ENCODE measurements at places on chromosomes 3 and 15.

- no peak for DNase-seq
Observed at GRCh38 chr3:79930196-79930595, 162.4 kb upstream of the ROBO1 start.

DNA sequence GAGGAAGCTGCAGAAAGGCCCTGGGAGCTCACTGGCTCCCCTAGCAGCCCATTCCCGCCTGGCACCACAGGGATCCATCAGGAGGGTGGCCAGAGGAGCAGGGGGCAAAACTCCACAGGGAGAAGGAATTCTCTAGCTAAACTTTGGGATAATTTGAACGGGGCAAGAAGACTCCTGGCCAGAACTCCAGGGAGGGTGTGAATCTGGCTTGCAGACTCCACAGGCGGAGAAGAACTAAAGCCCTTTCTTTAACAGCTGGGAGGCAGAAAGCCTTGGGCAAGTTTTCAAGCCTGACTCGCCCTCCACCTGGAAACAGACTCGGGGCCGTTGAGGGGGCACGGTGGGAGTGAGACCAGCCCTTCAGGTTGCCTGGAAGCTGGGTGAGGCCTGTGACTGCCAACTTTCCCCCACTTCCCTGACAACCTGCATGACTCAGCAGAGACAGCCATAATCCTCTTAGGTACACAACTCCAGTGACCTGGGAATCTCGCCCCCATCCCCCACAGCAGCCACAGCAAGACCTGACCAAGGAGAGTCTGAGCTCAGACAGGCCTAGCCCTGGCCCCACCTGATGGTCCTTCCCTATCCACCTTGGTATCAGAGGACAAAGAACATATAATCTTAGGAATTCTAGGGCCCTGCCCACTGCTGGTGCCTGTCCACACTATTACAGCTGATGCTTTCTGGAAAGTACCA, 28.6 kb downstream of the SLC27A2 start:
- DNase-seq: no peak

DNA sequence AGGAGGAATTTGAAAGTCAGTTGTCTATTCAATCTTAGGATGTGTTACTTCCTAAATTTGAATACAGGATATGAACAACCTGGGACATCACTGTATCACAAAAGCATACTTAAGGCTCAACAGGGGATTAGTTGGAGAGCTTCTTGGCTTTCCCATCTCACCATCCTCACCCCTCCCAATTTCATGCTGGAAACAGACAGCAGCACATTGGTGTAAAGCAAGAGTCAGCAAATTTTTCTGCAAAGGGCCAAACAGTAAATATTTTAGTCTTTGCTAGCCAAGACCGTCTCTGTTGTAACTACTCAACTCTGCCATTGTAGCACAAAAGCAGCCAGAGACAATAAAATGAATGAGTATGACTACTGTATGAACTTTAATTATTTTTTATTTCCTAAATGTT, 94.9 kb downstream of the ERC2 start:
- DNase-seq: no peak

GRCh38 chr15:59738676-59739075, 49.6 kb upstream of the BNIP2 start:
- no peak for DNase-seq

DNA sequence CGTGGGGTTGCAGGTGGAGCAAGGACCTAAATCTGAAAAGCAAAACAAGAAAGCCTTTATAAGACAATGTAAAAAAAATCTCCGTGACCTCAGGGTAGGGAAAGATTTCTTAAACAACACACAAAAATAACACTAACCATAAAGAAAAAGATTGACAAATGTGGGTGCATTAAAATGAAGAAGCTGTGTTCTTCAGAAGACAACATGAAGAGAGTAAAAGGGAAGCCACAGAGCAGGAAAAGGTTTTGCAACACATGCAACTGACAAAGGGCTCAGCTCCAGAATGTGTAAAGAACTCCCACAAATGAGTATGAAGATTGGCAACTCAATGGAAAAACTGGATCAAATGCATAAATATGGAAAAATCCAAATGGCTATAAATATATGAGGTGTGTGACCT, 74.2 kb downstream of the MAGEF1 start:
- no peak for DNase-seq

- DNase-seq: peak; percentile 16
Observed at GRCh38 chr3:179234199-179234598, 16.7 kb downstream of the KCNMB3 start.

GRCh38 chr3:291646-292436, 95.3 kb downstream of the CHL1 start:
- DNase-seq: no peak

DNA sequence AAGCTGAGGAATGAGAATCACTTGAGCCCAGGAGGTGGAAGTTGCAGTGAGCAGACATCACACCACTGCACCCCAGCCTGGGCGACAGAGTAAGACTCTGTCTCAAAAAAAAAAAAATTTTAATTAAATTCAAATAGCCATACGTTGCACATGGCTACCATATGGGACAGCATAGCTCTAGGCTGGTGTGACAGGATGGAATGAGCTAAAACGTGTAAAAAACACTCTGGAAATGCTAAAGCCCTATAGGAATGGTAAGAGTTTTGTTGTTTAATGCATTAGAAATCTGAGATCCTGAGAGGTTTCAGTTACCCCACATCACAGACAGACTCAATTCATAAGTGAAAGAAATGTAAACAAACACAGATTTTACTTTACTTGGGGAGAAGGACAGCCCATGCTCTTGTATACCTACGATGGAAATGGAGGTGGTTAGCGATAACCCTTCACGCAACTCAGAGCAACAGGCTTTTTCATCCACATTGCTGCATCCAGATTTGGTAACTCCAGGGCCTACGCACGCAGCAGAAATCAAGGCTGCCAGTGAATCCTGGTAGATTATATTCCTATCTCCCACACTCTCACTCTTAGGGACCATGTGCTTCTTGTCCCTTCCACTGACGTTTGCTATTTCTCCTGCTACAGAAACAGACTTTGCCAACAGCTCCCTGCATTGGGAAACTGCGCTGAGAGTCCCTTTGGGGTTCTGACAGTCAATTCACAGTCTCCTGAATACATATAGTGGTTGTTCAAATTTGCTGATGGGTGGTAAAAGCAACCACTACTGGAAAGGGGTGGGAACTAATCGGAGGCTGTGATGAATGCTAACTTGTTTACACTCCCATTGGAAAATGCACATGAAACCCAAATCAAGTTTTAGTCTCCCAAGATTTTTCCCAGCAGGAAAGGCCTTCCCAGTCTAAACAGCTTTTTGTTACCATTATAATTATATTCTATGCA, 3.1 kb downstream of the SH3BP5 start:
- DNase-seq: no peak

DNA sequence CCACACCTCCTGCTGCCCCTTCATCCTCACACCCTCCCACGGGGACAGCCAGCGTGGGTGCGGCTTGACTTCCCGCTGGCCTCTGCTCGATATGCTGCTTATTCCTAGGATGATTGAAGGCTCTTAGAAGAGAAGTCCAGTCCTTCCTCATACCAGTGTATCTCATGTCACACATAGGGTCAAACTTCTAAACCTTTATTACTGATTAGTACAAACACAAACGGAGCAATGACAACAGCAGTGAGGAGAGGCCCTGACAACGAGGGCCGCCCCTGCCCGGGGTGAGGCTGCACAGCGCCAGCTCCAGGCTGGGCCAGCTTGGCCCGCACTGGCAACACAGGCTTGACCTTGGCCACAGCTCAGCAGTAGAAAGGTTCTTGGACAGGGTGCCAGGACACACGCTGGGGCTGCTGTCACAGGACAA, 3.7 kb downstream of the CIB1 start:
- no peak for DNase-seq

- peak; percentile 26 for DNase-seq
Observed at GRCh38 chr15:48358229-48359152, 27.3 kb downstream of the DUT start.

GRCh38 chr3:129672412-129672811, 65.9 kb upstream of the PLXND1 start:
- no peak for DNase-seq

DNA sequence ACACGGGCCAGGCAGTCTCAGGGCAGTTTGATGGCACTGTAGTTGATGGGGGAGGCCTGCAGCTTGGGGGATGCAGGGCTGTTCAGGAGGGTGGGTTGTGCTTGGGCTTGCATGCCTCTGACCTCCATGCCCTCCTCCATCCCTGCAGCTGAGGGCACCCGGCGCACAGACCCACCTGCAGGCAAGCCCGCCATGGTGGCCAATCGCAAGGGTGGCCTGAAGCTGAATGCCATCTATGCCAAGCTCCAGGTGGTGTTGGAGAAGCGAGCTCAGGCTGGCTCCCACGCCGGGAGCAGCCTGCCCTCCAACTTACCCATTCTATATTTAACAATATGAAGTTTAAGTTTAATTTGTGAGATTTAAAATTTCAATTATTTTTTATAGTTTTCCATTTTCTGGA, 228.7 kb upstream of the DPH6 start:
- DNase-seq: no peak

- DNase-seq: no peak
Observed at GRCh38 chr15:35627696-35628095, 81.7 kb upstream of the DPH6 start.

- no peak for DNase-seq
Observed at GRCh38 chr3:126680667-126681055, 23.4 kb upstream of the CHCHD6 start.

DNA sequence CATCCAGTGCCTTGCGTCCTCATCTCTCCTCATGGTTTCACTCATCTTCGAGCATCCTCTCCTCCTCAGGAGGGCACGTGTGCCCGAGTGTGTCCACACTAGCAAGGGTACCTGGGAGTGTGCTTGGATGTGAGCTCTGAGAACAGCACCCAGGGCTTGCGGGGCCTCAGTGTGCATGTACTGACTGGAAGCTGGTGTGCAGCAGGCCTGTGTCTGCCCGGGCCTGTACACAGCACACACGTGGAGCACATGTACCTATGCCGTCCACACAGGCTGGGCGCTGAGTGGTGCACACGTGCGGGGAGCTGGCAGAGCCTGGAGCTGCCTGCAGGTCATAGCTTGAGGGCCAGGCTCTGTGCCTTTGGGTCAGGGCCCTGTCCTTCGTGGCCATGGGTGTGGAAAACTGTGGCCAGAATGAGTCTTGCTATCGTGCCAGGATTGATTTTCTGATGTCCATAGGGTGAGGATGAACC, 34.9 kb downstream of the TSPAN3 start:
- no peak for DNase-seq

- DNase-seq: no peak
Observed at GRCh38 chr15:69863446-69863845, 234.3 kb downstream of the TLE3 start.

DNA sequence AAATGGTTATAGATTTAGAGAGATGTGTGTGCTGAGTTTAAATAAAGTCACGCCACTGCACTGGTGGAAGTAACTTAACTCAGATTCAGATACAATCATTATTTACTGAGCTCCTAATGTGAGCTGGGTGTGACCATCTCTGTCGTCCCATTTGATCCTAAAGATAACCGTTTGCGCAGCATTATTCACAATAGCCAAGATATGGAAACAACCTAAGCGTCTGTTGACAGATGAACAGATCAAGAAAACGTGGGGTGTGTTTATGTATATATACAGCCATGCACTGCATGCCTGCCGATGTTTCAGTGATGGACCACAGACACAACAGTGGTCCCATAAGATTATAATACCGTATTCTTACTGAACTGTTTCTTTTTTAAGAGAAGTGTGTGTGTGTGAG, 71.2 kb downstream of the TAMM41 start:
- no peak for DNase-seq

DNA sequence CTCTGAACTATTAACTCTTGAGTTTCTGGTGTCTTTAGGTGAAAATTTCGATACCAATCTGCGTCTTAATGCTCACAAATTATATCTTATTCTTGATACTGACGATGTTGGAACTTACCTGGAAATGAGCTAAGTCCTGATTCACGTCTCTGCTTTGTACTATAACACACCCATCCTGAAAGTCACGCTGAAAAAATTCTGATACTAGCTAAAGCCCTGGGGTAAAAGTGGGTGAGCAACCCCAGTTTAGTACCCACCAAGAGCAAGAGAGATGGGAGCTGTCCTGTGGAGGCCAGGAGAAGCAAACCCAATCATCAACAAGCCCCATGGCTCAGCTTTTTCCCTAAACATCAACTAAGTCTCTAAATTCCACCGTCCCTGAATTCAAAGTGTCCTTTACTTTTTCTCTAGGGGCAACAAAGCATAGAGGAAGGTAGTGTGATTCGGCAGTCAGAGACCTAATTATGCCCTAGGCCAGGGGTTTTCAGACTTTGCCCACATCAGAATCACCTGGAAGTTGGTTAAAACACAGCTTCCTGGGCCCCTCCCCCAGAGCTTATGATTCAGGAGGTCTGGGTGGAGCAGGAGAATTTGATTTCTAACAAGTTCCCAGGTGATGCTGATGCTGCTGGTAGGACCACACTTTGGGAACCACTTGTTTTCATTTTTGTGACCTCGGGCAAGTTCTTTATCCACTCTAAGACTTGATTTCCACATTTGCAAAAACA, 90.2 kb downstream of the OSBPL10 start:
- DNase-seq: no peak

DNA sequence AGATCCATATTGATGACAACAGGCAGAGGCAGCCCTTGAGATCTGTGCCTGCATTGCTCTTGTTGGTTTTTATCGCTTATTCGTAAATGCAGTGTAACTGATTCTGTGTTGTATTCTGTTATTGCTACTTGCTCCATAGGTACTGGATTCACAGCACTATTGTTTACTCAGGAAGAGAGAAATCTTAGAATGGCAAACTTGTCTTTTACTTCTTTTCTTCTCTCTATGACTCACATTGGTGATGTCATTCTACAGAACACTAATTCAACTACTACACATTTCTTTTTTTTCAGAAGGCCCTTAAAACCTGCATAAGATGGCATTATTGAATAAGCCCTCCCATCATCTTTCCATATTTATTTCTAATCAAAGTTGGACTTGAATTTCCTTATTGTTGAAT, 201.0 kb upstream of the GBE1 start:
- no peak for DNase-seq

DNA sequence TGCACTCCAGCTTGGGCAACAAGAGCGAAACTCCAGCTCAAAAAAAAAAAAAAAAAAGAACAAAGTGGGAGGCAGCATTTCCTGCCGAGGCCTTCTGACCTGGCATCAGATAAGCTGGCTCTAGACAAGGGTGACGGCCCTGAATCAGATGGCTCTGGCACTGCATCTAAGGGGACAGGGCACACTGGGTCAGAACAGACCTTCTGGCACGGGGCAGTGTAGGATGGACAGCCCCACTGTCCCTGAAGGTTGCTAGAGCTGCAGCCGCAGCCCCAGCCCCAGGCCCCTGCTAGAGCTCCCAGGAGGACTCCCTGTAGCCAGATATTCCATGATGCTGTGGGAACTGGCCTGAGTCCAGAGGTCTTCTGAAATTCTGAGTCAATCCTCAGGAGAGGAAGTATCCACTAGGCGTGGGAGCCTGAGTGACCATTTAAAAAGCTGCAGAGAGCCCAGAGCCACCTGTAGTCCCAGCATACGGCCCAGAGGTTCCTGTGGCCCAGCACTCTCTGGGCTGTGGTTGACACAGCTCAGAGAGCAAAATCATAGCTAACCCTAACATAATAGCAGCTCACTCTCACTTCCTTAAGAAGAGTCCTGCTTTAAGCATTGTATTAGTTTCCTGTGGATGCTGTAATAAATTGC, 69.2 kb upstream of the MFGE8 start:
- peak; percentile 65 for DNase-seq
